Karpas-422 (cell line): ENCODE measurements at places on chromosomes 5 and 9. TPM values are rescaled to one million over a fixed set of nuclear protein-coding genes. Genes with fewer than 3 reads are reported as not detected.

DNA sequence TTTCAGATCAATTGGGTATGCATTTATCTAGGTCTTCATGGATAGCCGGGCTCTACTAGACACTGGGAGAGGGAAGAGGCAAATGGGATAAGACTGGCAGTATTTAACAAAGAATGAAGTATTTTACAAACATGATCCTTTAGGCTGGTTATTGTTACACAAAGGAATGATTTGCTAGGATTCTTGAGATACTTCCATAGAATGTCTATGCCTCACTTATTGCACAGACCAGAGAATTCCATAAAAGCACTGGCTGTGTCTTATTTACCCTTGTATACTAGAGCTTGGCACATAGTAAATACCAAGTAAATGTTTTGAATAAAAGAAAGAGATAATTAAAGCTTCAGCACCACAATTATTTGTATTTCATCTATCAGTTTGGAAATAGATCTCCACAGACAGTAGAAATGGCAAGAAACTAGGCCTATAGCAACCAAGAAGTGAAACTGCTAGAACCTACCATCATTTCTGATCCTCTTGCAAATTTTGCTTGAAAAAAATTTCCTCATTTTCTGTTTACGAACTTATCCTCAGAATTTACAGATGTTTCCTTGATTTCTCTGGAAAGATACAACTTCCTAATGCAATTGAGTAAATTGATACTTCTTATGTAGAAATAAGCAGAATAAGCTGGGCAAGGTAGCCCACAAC, 3.8 kb downstream of the PDCD1LG2 start:
- no peak overlapping the region for H3K4me3 ChIP-seq
- peaks cover 5% of the 10 kb centered on the region; the same call in 1 of the 2 replicates for H3K36me3 ChIP-seq
- H3K27ac ChIP-seq = no peak overlapping the region
- peaks cover 14% of the 10 kb centered on the region for H3K4me1 ChIP-seq
- no peak for DNase-seq

Gene FOXI1
- 0.07 TPM in 1 of 2 replicates, not detected in the other for total RNA-seq

- H3K4me3 ChIP-seq = no peak overlapping the region
- no peaks in the 10 kb centered on the region for H3K27me3 ChIP-seq
- DNase-seq = peak; percentile 29
- peaks cover 4% of the 10 kb centered on the region for H3K4me1 ChIP-seq
- H3K36me3 ChIP-seq = no peaks in the 10 kb centered on the region
These were observed 494.1 kb upstream of the TUSC1 start for GRCh38 chr9:26172301-26172700.

DNA sequence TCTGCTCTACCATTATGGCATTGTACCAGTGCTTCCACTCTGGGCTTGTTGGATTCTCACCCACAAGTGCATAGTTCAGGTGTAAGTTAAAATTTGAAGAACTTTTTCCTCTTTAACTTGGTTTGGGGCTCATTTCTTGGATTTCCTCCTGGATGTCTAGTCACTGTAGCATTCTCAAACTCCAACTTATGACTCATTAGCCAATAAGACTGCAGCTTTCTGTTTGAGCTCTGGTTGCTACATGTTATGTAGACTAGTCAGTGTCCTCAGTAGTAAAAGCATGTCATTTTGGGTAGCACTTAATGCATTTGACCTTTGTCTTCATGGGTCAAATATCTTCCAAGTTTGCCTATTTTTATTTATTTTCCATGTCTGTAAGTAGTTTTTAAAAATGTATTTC, 790.8 kb downstream of the BRINP1 start:
- no peaks in the 10 kb centered on the region for H3K27me3 ChIP-seq
- no peak for DNase-seq
- no peaks in the 10 kb centered on the region for H3K36me3 ChIP-seq
- no peak overlapping the region for H3K4me3 ChIP-seq
- H3K27ac ChIP-seq = no peak overlapping the region
- H3K4me1 ChIP-seq = no peaks in the 10 kb centered on the region

GRCh38 chr5:143613329-143613728, 198.6 kb upstream of the HMHB1 start:
- no peaks in the 10 kb centered on the region for H3K36me3 ChIP-seq
- H3K4me3 ChIP-seq = no peak overlapping the region
- peaks cover 14% of the 10 kb centered on the region for H3K4me1 ChIP-seq
- no peak overlapping the region for H3K27ac ChIP-seq
- DNase-seq = no peak

Gene TRIO
- 0.04 and 0.25 TPM in 2 replicates for total RNA-seq

DNA sequence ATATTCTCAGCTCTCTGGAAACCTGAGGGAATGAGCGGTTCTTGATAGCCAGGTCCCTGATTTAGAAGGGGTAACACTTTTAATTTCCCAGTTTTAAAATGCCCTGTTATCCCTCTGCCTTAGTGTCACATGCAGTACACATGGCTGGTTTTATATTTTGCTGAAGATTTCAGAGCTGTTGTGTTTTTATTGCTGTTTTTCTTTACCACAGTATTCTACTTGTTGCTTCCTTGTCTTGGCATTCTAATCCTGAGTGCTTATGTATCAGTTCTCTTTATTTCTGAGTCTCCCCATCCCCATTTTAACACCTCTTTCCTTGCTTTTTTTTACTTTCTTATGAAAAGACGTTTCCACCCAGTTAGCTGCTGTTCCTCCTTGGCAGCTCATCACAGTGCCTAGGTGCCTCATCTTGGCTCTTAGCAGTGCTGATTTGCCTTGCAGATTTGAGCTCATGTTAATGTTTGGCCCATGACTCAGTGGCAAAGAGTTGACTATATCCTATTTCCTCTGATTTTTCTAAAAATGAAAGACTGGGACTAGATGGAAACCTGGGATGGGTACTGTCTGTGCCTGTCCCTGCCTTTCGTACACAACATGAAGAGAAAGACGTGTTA, 3.7 kb downstream of the MTRR start:
- no peak overlapping the region for H3K27ac ChIP-seq
- H3K36me3 ChIP-seq = peaks cover 43% of the 10 kb centered on the region; the same call in 1 of the 2 replicates
- no peaks in the 10 kb centered on the region for H3K27me3 ChIP-seq
- no peak overlapping the region for H3K4me3 ChIP-seq
- no peak for DNase-seq
- peaks cover 32% of the 10 kb centered on the region for H3K4me1 ChIP-seq

Gene CATSPER3
- total RNA-seq = not detected in 2 replicates

DNA sequence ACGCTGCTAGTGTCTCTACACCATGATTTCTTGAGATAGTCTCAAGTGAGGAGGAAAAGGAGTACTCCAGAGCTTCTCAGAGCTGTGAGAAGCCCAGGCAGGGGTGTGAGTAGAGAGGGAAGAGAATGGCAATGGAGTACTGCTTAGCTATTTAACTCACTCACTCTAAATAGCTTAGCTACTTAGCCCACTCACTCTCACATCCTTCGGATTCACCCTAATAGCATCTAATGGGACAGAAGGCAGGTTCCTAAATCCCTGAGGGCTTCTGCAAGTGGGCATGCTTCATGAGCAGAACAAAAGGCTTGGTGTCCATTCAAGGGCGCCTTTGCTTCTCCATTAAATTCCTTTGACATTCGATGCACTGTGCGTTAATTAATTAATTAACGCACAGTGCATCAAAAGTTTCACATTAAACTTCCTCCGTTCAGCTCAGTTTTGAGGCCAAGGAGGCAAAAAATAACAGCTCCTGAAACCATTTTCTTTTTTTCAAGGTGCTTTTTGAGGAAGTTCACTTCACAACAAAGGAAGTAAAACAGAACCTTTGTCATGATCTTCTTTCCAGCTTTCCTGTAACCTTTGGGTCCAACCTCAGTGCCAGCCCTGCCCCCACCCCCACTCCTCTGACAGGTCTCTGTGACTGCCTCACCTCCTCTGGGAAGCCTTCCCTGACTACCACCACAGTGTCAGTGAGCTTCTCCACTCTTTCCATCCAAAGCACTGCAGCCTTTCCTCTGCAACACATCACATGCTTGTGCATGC, 294.0 kb downstream of the SEC61B start:
- DNase-seq = no peak
- no peaks in the 10 kb centered on the region for H3K27me3 ChIP-seq
- H3K4me3 ChIP-seq = no peak overlapping the region
- no peaks in the 10 kb centered on the region for H3K4me1 ChIP-seq

DNA sequence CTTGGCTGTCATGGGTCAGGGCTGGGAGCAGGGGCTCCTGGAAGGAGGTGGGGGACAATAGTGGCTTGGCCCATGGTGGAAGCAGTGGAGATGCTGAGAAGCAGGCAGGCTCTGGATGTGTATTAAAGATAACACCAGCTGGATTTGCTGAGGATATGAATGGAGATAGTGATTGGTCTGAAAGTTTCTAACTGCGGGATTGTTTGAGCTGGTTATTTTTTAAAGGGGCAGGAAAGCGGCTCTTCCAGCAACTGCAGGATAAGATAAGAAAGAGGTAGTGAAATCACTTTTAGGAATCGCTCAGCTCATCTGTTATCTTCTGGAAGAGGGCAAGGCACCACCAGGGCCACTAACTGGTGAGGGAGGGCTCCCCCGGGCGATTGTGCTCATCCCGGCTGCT, 125.5 kb downstream of the TENT4A start:
- H3K27me3 ChIP-seq = no peaks in the 10 kb centered on the region
- no peaks in the 10 kb centered on the region for H3K36me3 ChIP-seq
- no peak overlapping the region for H3K4me3 ChIP-seq
- no peak overlapping the region for H3K27ac ChIP-seq
- H3K4me1 ChIP-seq = no peaks in the 10 kb centered on the region

DNA sequence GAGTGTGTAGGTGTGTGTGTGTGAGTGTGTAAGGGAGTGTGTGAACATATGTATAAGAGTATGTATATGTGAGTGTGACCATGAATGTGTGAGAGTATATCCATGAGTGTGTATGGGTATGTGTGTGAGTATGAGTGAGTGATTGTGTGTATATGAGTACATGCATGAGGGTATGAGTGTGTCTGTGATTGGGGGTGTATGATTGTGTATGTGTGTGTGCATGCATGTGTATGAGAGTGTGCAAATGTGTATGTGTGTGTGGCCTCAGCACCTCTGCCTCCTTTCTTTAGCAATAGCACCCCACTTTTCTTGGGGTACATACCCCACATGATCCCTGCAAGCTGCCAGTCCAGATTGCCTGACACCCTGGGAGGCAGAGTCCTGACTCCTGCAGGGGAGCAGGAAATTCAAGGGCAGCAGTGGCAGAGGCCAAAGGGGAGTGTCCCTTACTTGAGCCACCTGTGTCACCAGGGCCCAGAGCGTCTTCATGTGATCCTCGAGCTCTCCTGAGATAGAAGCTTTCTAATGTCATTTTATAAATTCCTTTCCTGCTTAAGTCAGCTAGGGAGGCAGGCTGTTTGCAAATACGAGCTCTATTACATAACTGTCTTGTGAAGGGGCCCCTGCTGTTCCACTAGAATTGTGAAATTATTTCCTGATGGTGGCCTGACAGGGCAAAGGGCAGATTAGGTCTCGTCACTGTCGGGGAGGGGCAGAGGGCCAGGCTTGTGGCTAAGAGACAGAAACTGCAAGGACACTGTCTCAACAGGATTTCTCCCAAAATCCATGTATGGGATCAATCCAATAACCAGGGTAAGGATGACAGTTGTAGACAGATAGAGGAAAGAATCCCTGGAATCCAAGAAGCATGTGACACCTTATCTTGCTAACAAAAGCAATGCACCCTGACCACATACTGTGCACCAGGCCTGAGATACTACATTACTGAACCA, 389.1 kb downstream of the GADD45G start:
- H3K4me3 ChIP-seq = no peak overlapping the region
- no peaks in the 10 kb centered on the region for H3K36me3 ChIP-seq
- no peaks in the 10 kb centered on the region for H3K27me3 ChIP-seq
- H3K27ac ChIP-seq = no peak overlapping the region
- no peaks in the 10 kb centered on the region for H3K4me1 ChIP-seq

DNA sequence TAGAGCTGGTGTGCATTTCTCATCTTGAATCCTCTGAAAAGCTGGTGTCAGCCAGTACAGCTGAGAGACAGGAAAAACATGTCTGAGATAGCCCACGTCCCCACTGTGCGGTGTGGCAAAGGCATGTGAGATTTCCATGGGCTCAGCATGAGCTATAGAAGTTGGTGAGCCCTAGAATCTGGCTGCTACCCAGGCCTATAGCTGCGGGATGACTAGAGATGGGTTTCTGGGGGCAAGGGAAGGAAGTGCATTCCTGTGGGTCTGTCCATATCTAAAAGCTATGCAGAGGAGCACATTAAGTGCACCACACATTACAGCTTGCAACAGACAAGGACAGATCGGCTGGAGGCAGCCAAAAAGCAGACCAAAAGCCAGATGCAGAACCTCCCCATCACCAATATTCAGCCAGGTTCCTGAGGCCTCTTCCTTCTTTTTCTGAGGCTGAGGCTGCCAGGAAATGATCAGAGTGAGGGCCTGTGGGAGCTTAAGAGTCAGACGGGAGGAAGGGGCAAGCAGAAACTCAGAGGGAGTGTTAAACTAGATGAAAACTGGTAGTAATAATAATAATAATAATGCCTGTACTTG, 55.8 kb upstream of the RANBP3L start:
- no peak overlapping the region for H3K27ac ChIP-seq
- DNase-seq = no peak
- no peaks in the 10 kb centered on the region for H3K27me3 ChIP-seq
- no peak overlapping the region for H3K4me3 ChIP-seq
- no peaks in the 10 kb centered on the region for H3K36me3 ChIP-seq

DNA sequence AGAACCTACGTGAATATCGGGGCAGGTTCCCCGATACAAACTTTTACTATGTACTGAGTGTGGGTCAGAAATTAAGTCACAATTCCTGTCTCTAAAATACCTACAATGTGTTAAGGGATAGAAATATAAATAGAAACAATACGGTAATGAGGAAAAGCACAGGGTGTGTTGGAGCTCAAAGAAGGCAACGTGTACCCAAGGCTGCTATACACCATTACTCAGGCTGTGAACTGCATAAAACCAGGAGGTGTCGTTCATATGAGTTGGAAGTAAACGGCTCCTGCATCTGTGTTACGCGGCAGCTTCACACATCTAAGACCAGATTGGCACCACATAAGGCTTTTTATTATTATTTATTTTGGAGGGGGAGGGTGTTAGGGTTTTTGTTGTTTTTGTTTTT, 50.1 kb upstream of the TRPM3 start:
- H3K27me3 ChIP-seq = no peaks in the 10 kb centered on the region
- H3K4me1 ChIP-seq = no peaks in the 10 kb centered on the region
- H3K27ac ChIP-seq = no peak overlapping the region
- H3K4me3 ChIP-seq = no peak overlapping the region
- no peak for DNase-seq
- H3K36me3 ChIP-seq = no peaks in the 10 kb centered on the region

Gene GFI1B
- 6.0 and 6.5 TPM in 2 replicates for total RNA-seq

DNA sequence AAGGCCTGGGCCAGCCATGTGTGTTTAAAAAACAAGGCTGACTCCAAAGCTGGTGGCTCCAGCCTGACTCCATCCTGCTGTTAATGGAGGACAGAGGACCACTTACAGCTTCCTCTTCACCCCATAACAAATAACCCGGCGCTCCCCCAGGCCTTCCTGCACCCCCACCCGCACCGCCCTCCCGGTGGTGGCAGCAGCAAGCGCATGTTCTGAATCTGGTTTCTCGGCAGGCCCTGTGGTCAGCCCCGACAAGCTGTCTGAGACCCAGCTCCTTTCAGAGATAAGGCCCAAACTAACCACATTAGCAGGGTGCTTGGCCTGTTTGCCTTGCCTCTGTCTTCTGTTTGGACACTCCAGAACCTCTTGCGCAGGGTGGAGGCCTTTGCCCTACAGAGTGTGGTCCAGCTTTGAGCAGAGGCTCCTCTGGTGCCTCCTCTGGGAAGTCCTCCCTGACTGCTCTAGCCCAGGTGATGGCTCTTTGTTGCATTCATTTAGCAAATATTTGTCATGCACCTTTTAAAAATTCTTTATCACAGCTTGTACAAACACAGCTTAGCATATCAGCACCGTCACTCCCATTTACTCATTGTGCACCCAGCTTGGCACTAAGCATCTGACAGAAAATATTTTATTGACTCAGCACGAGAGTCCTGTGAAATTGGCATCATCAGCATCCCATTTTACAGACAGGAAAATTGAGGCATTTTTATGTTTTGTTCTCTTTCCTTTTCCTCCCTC, 78.4 kb downstream of the NDFIP1 start:
- H3K27ac ChIP-seq = no peak overlapping the region
- no peaks in the 10 kb centered on the region for H3K27me3 ChIP-seq
- H3K36me3 ChIP-seq = no peaks in the 10 kb centered on the region
- no peaks in the 10 kb centered on the region for H3K4me1 ChIP-seq

Gene ADRA1B
- total RNA-seq = not detected in 2 replicates
